ENCODE measurements at places on chromosomes 7 and 10.

GRCh38 chr7:22043367-22043766 is 97.7 kb upstream of the CDCA7L start:
- DNase-seq: no peak

DNA sequence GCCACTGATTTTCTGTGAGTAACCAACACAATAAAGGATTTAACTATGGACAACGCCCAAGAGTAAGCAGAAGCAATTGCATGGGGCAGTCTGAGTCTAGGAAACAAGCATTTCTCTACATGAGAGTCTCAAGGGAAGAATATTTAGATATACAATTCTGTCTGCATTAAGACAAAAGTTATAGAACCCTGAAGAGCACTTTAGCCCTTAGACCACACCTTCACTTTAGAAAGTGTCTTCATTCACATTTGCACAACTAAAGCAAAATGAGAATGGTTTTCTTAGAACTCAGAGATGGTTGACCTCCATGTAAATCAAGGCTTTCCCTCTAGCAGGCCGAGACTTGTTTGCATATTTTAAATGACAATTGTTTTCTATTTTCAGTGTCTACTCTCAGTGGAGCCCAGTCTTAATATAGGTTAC is 25.5 kb upstream of the TRIM24 start:
- DNase-seq: no peak

- no peak for DNase-seq
These were observed 50.7 kb upstream of the PRKG1 start for GRCh38 chr10:51023636-51024035.

DNA sequence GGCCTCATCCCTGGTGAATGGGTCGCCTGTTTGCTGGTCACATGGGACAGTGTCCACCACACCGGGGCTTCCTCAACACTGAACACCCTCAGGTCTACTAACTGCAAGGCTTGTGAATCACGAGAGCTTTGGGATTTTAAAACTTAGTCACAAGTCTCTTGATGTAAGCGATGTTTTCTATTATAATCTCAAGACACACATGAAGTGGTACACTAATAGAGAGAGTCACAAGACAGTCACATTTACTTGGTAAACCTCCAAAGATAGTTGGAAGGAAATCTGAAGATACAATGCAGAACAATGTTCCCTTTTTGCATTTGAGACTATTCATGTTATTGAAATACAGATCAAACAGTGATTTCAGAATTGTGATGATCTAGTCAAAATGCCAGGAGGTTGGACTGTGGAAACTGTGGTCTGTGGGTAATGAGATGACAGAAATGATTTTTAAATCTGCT is 233.1 kb upstream of the KLF6 start:
- DNase-seq: no peak

DNA sequence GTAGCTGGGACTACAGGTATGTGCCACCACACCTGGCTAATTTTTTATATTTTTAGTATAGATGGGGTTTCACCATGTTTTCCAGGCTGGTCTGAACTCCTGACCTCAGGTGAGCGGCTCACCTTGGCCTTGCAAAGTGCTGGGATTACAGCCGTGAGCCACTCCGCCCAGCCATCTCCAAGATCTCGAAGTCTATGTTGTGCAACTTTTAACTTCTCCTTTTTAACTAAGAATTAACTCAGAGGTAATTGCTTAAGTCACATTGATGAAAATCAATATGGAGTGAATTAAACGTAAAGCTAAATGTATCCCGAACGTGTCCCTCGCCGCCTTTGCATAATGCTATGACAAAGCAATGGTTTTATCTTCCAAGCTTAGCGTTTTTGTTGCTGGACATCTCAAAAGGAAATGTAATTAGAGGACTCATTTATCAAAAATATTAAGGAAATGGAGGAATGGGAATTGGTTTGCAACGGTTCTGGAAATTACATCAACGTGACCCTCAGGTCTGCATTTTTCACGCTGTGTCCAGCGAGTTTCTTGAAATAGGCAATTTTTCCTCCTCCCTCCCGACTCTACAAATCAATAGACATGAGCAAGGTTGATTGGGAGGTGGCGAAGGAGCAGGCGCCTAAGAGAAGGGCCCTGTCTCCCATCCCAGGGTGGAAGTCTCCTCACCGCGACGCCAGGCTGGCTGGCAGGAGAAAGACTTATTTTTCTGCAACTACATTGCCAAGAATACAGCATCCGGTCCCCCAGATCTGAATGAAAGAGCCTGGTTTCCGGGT is 89.8 kb downstream of the TMEM130 start:
- no peak for DNase-seq

All from hypothalamus (tissue), 51 donors.